Activated T-helper 2 cell treated with anti-CD3 and anti-CD28 coated beads, Interferon-gamma antibody, Interleukin-2, Interleukin-4, amounts not matched to agents 10 μg/mL and 5 μg/mL and 100 μg/mL, durations not matched to agents 14 hours and 24 hours and 36 hours (primary cell): ENCODE measurements at places on chromosomes 1 and 21.

- DNase-seq, result no peak
- no peaks in the 10 kb centered on the region for H3K4me1 ChIP-seq
- H3K36me3 ChIP-seq, result no peaks in the 10 kb centered on the region
- no peak overlapping the region for H3K4me3 ChIP-seq
Observed at GRCh38 chr1:240242601-240243144, 151.0 kb downstream of the FMN2 start.

- no peak overlapping the region for H3K4me3 ChIP-seq
- H3K27ac ChIP-seq, result no peak overlapping the region
- H3K36me3 ChIP-seq, result peaks cover 47% of the 10 kb centered on the region
- H3K27me3 ChIP-seq, result no peaks in the 10 kb centered on the region
Observed at GRCh38 chr1:11797525-11798216, 8.1 kb downstream of the MTHFR start.

- H3K4me1 ChIP-seq, result peaks cover 6% of the 10 kb centered on the region
- DNase-seq, result peak; percentile 11
- H3K27ac ChIP-seq, result no peak overlapping the region
- H3K27me3 ChIP-seq, result peaks cover 3% of the 10 kb centered on the region
- H3K4me3 ChIP-seq, result no peak overlapping the region
Observed at GRCh38 chr1:233518344-233518743, 95.6 kb upstream of the KCNK1 start.

DNA sequence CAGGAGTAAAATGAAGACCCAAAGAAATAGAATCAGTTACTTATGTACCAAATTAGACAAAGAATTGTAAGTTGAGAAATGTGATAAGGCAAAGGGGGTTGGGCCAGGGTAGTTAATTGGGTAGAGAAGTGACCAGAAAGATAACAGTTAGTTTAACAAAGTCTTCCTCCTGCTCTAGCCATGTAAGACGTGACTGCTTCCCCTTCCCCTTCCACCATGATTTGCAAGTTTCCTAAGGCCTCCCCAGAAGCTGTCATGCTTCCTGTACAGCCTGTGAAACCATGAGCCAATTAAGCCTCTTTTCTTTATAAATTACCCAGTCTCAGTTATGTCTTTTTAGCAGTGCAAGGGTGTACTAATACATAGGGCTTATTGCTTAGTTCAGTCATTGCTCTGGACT is 142.0 kb upstream of the PDE4B start:
- H3K36me3 ChIP-seq, result no peaks in the 10 kb centered on the region
- no peak overlapping the region for H3K27ac ChIP-seq
- no peak for DNase-seq
- H3K4me1 ChIP-seq, result no peaks in the 10 kb centered on the region
- H3K27me3 ChIP-seq, result no peaks in the 10 kb centered on the region
- H3K4me3 ChIP-seq, result no peak overlapping the region

- no peak for DNase-seq
- no peaks in the 10 kb centered on the region for H3K27me3 ChIP-seq
- H3K27ac ChIP-seq, result no peak overlapping the region
- H3K36me3 ChIP-seq, result no peaks in the 10 kb centered on the region
- no peaks in the 10 kb centered on the region for H3K4me1 ChIP-seq
Observed at GRCh38 chr21:34243562-34243961, 120.2 kb upstream of the KCNE2 start.

DNA sequence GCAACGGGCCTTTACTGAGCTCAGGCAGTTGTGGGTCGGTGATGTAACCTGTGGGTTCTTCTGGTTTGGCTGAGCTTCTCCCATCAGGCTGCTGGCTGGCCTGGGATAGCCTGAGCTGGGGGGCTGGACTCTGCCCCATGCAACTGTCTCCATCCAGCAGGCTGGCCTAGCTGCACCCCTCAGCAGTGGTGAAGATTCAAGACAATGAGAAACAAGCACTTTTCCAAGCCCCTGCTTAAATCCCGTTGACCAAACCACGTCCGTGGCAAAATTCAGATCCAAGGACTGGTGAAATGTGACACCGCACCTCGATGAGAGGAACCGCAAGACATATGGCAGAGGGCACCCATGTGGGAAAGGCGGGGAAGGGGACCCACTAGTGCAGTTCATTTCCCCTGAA is 25.6 kb downstream of the PRSS38 start:
- no peak for DNase-seq
- H3K4me1 ChIP-seq, result no peaks in the 10 kb centered on the region

GRCh38 chr1:147502760-147503159 is 38.5 kb upstream of the BCL9 start:
- no peaks in the 10 kb centered on the region for H3K36me3 ChIP-seq
- H3K4me1 ChIP-seq, result no peaks in the 10 kb centered on the region
- H3K27me3 ChIP-seq, result peaks cover 14% of the 10 kb centered on the region
- no peak overlapping the region for H3K27ac ChIP-seq

DNA sequence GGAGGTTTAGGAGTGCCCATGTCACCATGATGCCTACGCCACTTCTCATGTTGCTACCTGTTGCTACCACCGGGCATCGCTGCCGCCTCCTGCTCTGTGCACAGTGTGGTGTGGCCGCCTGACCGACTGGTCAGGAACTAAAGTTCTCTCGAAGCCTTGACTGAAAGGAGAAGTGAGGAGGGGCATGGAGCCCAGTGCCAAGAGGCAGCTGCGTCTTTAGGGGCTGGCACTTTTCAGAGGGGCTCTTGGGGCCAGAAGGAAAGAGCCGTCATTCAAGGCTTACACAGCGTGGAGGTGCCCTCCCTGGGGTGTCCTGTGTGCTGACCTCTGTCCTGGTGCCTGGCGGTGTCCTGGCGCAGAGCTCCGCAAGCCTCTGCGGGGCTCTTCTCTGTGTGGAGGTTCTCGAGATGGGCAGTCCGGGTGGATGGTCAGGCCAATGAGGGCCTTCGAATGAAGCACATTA is 57.2 kb downstream of the ADARB1 start:
- peaks cover 14% of the 10 kb centered on the region for H3K4me1 ChIP-seq
- H3K27ac ChIP-seq, result no peak overlapping the region
- H3K4me3 ChIP-seq, result no peak overlapping the region
- DNase-seq, result no peak
- H3K27me3 ChIP-seq, result no peaks in the 10 kb centered on the region

DNA sequence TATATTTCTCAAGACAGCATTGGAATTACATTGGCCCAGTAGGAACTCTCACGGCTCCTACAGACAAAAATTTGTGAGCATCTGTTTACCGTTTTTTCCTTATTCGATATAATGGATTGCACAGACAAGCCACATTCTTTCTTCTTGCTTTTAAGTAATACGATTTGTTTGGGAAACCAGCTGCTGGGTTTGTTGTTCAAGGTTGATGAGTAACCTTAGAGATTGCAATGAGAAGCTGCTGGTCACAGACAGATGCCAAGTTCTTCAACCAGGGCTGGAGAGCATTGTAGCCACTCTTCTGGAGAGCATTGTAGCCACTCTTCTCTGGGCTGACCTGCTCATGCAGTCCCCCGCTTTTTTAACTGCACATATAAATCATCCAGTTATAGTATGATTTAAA is 1.4 kb upstream of the MIA3 start:
- DNase-seq, result no peak
- peaks cover 25% of the 10 kb centered on the region for H3K4me1 ChIP-seq
- H3K27me3 ChIP-seq, result peaks cover 41% of the 10 kb centered on the region
- no peak overlapping the region for H3K27ac ChIP-seq
- peak overlapping the region; percentile 80 for H3K4me3 ChIP-seq

DNA sequence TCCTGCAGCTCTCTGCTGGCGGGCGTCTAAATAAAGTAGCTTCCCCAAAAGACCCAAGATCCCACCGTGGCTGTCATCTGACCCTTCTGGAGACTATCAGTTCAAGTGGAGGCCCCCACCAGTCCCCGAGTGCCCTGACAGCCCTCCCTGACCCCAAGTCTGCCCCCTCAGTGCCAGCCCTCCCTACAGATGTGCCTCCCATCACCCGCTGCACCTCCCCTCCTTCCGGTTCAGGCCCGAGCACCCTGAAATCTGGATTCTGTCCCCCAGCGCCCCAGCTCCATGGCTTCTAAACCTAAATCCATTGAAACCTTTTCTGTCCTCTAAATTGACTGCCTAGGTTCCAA is 595 bp downstream of the IL10RB start:
- H3K36me3 ChIP-seq, result peaks cover 69% of the 10 kb centered on the region
- H3K27me3 ChIP-seq, result no peaks in the 10 kb centered on the region
- peak overlapping the region; percentile 98 for H3K4me3 ChIP-seq

DNA sequence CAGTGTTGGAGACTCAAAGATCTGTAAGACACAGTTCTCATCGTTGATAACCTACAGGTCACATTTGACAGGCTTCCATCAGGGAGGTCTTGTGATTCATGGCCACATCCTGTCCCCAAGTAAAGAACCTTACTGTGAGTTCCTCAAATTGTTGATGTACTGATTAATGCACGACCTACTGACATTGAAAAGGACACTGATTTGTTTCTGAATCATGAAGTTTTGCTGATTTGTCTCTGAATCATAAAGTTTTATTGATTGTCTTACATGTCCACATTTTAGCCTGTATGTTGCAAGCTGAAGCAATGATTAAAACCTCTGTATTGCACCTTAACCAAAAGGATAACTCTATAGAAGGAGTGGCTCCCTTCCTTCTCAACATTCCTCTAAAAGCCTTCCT is 476.3 kb upstream of the RUNX1 start:
- H3K27me3 ChIP-seq, result no peaks in the 10 kb centered on the region
- H3K4me3 ChIP-seq, result no peak overlapping the region
- no peak overlapping the region for H3K27ac ChIP-seq
- H3K4me1 ChIP-seq, result peaks cover 48% of the 10 kb centered on the region
- no peak for DNase-seq

DNA sequence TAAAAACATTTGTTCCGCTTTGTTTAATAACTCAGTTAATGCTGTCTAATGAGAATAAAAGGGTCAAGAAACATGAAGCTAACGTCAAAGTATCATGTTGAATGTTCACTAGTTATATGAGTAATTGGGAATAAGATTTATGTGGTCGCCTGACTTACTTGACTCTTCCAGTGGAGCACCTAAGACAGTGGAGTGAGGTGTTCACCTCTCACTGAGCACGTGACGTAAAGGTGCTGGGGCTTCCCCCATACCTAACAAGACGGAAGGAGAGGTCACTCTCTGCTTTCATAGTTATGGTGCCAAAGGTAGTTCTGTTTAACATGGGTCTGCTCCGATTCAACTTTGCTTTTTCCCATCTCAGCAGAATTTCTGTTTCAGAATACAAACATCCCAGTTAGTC is 686 bp downstream of the KMO start:
- H3K4me1 ChIP-seq, result peaks cover 28% of the 10 kb centered on the region
- H3K4me3 ChIP-seq, result no peak overlapping the region
- H3K36me3 ChIP-seq, result no peaks in the 10 kb centered on the region
- no peak for DNase-seq
- H3K27ac ChIP-seq, result no peak overlapping the region

DNA sequence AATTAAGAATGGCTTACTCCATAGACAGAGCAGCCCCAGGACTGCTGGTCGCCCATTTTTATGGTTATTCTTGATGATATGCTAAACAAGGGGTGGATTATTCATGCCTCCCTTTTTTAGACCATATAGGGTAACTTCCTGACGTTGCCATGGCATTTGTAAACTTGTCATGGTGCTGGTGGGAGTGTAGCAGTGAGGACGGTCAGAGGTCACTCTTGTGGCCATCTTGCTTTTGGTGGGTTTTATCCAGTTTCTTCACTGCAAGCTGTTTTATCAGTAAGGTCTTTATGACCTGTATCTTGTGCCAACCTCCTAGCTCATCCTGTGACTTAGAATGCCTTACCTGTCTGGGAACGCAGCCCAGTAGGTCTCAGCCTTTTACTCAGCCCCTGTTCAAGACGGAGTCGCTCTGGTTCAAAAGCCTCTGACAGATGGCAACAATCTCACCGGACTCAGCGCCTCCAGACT is 5.2 kb upstream of the AGPAT3 start:
- no peak overlapping the region for H3K4me3 ChIP-seq
- H3K27ac ChIP-seq, result no peak overlapping the region
- H3K36me3 ChIP-seq, result no peaks in the 10 kb centered on the region
- H3K27me3 ChIP-seq, result no peaks in the 10 kb centered on the region

GRCh38 chr1:162009501-162010174 is 14.0 kb downstream of the OLFML2B start:
- H3K4me3 ChIP-seq, result no peak overlapping the region
- no peak overlapping the region for H3K27ac ChIP-seq

- H3K4me1 ChIP-seq, result peaks cover 2% of the 10 kb centered on the region
- no peak overlapping the region for H3K27ac ChIP-seq
- H3K27me3 ChIP-seq, result peaks cover 7% of the 10 kb centered on the region
- no peaks in the 10 kb centered on the region for H3K36me3 ChIP-seq
Observed at GRCh38 chr1:115924770-115925169, 51.5 kb upstream of the SLC22A15 start.

DNA sequence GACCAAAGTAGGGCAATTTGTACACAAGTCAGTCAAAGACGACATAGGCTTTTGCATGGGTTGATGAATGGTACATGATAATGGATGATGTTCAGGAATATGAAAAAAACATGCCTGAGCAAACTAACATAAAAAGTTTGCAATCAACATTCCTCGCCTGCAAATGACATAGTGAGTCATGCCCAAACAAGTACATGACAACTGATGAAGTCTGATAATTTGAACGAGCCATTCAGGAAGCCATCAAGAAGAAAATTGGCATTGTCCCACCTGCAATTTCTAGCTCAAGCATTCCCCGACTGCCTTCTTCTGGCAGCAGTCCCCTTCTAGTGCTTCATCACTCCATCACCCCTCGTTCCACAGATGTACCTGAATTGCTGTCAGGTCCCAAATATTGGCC is 118.4 kb upstream of the NR5A2 start:
- H3K4me1 ChIP-seq, result no peaks in the 10 kb centered on the region
- H3K27me3 ChIP-seq, result no peaks in the 10 kb centered on the region
- DNase-seq, result no peak
- H3K4me3 ChIP-seq, result no peak overlapping the region
- H3K36me3 ChIP-seq, result no peaks in the 10 kb centered on the region

DNA sequence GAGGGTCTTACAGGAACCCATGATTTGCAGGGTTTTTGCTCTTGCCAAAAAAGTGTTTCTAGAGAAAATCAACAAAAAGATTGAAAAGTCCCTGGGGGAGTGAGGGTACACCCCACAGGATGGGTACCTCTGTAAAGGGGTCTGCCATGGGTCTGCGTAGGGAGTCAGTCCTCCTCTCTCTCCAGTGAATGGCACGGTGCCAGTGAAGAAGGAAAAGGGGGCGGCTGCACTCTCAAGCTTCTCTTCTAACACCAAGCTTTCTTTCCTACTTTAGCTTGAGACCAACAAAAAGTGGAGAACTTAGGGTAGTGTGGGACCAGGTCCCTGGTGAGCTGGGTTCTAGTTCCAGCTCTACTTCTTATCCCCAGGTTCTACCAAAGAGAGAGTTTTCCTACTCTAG is 87.4 kb downstream of the GLUL start:
- no peaks in the 10 kb centered on the region for H3K27me3 ChIP-seq
- peaks cover 26% of the 10 kb centered on the region for H3K4me1 ChIP-seq
- no peak for DNase-seq

DNA sequence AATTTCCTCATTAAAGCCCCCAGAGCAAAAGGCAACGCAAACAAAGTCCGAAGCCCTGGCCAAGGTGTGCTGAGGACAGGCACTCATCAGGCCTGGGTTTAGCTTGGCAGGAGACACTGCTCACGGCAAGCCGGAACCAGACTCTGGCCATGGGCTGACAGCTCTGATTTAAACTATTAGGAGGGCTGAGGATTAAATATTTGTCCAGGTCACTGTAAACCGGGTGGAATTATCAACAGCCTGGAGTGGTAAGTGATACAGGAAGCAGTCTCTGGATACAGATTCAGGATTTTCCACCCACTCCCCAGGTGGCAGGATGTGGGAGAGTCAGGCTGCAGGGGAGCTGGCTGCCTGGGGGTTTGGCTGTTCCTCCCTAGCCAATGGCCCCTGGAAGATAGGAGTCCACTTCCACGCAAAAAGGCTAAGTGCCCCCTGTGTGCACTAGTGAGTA is 42.4 kb downstream of the SLC66A1 start:
- H3K27me3 ChIP-seq, result no peaks in the 10 kb centered on the region
- no peaks in the 10 kb centered on the region for H3K4me1 ChIP-seq
- H3K4me3 ChIP-seq, result no peak overlapping the region
- no peak overlapping the region for H3K27ac ChIP-seq
